A172 (cell line): ENCODE measurements at places on chromosomes 11 and 22.
A peak's percentile ranks its signal among the peaks of the same experiment; 100 is the strongest.

DNA sequence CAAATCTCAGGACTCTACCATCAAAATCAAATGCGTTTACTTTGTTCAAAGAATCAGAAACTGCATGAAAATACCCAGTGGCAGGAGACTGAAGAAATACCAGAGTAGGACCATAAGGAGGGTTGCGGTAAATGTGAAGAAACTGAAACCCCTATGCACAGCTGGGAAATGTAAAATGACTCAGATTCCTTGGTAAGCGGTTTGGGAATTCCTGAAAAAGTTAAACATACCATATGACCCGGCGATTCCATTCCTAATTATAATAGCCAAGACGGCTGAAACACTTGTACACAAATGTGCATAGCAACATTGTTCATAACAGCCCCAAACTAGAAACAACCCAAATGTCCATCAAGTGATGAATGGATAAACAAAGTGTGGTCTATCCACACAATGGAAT, 114.1 kb upstream of the GRAMD1B start:
- DNase-seq = no peak

DNA sequence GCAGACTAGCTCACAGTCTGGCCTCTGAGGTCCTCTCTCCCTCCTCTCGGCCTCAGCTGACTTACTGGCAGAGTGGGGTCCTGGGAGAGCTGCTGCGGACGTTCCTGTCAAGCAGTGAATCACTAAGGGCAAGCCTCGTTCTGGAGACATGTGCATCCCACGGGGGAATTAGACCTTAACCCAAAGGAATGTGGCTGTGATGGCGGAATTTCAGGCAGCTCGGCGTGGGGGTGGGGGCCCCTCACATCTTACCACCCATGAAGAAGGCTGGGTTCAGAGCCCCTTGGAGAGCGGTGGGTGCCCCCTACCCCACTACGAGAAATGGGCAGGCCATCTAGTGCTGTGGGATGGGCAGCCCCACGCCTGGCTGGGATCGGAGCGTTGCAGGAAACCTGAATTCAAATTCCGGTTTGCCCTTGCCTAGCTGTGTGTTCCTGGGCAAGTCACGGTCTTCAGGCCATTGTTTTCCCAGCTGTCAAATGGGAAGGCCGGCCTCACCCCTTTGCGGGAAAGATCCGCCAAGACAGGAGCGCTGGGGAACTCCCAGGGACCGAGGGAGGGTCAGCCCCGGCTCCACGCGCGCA, 554 bp downstream of the LRRC32 start:
- DNase-seq = peak; percentile 19

DNA sequence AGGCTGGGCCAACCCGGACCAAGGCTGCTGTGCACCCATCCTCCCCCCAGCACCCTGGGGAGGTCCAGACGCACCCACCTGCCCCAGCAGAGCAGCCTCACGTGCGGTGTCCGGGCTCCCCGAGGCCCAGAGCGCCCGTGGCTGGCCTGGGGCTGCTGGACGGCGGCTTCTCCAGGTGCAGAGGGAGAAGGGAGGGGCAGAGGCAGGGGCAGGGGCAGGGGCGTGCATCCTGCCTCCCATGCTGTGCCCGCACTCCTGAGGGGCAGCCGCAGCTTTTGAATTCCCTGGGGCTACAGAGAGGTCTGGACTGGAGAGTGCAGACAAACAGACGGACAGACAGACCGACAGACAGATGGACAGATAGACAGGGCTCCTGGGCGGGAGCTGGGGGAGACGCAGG, 83.6 kb upstream of the PRR5 start:
- no peak for DNase-seq

GRCh38 chr22:20576445-20576816, 69.0 kb downstream of the MED15 start:
- DNase-seq = no peak

- DNase-seq = no peak
Measured at GRCh38 chr22:28514321-28514821, 165.3 kb downstream of the TTC28 start.

DNA sequence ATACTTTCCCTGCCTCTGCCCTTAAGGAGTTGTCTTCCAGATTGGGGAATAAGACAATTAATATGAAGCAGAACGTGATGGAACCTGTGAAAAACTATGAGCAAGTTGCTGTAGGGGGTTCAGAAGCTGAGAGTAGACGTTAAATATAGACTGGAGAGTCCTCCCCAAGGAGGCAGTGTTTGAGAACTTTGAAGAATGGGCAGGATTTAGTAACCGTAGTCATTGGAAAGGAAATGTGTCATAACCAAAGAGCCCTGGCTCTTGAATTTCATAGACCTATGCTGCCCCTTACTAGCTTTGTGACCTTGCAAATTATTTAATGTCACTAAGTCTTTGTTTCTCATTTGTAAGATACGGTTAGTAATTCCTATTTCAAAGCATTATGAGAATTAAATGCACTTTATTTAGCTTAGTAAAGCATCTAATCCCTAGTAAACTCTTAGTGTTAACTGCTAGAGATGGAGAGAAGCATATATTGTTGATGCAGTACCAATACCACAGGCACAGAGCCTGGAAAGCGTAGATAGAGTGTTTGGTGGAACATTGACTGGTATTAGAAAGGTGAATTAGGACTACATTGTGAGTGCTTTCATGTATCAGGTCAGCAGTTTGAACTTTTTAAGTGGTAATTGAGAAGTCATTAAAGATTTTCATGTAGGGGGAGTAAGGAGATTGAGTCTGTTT, 54.1 kb downstream of the MCAM start:
- peak; percentile 50 for DNase-seq

- DNase-seq = no peak
Measured at GRCh38 chr11:112579282-112579681, 318.6 kb upstream of the PLET1 start.

DNA sequence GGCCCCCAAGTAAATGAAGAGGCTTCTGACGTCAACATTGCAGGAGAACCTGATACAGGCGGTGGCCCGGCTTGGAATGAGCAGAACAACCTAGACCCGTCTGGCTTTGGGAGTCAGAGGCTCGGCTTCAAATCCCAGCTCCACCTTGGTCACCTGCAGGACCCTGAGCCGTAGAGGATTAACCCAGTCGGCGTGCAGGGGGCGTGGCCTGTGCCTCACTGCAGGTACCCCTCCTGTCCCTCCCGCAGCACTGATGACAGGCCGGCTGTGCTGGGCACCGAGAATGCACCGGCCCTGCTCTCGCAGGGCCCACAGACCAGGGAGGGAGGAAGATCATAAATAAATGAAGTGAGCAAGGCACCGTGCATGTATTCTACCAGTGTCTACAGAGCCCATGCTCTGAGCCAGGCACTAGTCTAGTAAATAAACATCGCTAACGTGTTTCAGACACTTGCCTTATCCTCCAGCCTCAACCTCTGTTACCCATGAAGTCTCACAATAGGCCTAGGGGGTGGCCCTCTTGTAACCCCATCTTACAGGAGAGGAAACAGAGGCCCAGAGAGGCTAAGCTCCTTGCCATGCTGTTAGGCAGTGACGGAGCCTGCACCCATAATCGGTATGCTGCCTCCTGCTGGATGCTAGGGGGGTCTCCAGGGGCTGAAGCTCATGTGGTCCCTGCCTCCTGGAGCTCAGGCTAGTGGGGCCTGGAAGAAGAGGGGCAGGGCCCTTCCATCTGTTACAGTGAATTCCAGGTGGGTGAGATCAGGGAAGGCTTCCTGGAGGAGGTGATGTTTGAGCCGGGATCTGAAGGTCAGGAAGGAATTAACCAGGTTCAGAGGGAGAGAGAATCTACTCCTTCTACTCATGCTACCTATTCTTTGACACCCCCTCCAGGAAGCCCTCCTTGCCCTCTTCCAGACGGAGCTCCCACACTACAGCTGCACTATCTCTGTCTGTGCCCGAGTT, 53.4 kb downstream of the RTL6 start:
- DNase-seq = no peak

DNA sequence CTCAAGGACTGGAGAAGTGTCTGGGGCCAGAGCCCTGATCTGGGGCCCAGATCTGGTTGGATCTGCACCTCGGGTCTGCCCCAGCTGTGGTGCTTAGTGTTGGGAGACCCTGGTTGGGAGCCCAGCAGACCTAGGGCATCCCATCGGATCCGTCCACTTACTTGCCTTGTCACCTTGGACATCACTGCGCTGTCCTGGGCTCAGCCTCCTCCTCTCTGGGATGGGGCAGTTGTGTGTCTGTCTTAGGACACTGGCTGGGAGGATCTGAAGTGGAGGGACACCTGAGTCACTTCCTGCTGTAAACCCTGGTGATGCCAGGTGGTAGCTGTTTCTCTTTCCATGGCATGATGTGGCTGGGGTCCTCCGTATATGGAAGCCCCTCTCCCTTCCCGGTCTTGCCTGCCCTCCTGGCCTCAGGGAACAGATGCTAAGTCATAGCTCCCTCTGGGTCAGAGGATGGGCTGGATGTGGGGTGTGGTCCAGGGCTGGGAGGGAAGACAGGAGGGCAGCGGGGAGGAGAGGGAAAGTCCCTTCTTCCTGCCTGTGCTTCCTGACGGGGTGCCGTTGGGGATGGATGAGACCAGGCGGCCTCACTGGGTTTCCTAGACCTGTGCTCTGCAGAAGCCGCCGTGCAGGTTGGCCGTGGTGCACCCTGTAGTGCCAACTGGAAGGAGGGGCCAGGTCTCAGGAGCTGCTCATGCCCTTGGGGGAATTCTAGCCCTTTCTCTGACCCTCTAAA, 12.1 kb upstream of the OMP start:
- DNase-seq = peak; percentile 56

GRCh38 chr11:1303126-1303821, 6.2 kb downstream of the TOLLIP start:
- peak; percentile 14 for DNase-seq

- peak; percentile 48 for DNase-seq
Measured at GRCh38 chr22:49638788-49639187, 188.9 kb downstream of the BRD1 start.

DNA sequence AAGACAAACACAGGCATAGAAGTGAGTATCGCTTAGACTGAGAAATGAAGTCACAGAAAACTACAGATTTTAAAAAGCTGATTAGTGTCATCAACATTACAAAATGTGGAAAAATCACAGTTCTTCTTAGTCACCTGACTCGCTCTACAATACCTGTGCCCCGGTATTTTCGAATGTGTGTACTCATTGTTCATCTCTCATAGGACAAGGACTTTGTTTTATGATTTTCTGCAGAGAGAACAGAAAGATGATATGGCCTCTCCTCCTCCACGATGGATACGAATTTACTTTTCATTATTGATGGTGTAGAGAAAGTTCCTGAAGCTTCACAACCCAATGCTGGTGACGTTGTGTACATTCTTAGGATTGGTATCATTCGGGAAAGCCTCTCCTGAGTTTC, 29.4 kb upstream of the GAL start:
- no peak for DNase-seq

- no peak for DNase-seq
Measured at GRCh38 chr11:127057126-127057525, 56.6 kb upstream of the KIRREL3 start.

- DNase-seq = no peak
Measured at GRCh38 chr11:61511383-61511782, 2.8 kb downstream of the LRRC10B start.

DNA sequence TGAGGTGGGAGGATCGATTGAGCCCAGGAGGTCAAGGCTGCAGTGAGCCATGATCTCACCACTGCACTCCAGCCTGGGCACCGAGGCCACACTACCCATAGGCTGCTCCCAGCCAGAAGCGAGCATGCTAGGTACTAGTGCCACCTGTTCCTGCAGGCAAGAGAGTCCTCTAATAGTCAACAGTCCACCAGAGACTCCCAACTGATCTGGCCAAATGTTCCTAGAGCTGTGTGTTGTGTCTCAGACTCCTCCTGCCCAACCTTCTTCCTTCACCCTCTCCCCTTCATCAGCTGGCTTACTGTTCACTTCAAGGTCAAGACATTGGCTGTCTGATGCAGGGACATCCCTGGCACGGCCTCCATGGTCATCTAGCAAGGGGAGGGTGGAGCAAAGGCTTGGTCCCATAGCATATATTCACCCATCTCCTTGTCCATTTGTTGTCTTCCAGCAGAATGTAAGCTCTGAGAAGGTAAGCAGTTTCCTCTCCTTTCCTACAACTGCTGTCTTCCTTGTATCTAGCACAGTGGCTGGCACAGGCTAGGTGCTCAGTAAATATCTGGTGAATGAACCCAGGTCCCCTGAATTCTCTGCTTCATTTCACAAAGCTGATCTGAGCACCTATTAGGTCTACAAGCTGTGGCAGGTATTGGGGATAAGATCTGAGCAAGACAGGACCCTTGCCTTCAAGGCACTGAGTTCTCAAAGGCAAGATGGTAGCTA, 126.2 kb upstream of the SERPIND1 start:
- no peak for DNase-seq

GRCh38 chr11:120133216-120134105, 4.5 kb downstream of the TRIM29 start:
- no peak for DNase-seq

GRCh38 chr11:46382646-46383403, 1.4 kb downstream of the MDK start:
- peak; percentile 52 for DNase-seq

- peak; percentile 67 for DNase-seq
Measured at GRCh38 chr11:47204637-47204989, 10.2 kb upstream of the DDB2 start.

DNA sequence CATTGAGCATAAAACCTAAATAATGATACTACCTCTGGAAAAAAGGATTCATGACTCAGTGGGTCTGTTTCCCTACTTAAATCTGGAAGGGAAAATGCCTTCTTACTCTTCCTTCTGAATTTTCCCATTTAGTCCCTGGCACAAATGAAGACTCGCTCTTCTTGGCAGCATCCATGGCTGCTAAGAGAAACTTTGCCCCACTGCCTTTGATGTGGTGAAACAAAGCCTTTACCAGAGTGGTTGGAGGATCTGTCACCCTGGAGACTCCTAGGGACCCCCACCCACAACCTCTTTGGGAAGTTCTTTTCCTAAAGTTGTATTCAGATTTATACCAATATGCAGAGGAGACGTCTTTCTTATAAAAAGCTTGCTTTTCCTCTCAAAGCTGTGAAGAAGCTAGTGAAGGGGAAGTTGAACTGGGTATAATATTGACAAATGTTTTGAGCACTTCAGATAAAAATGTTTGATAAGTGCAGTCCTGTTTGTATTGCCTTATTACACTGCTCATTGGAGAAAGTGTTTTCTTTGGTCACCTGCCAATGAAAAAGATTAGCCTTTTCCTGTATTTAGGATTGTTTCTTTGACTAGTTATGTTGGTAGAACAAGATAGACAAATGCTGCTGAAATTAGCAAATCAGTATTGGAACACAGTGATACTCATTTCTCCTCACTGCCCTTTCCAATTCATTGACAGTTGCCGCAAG, 77.3 kb downstream of the ARFGAP2 start:
- DNase-seq = no peak

- DNase-seq = no peak
Measured at GRCh38 chr11:61068581-61068980, 33.7 kb upstream of the CD5 start.
